ENCODE measurements at places on chromosomes 1 and 21.

GRCh38 chr1:35398739-35399138 is 130.2 kb downstream of the ZMYM4 start:
- DNase-seq: no peak

DNA sequence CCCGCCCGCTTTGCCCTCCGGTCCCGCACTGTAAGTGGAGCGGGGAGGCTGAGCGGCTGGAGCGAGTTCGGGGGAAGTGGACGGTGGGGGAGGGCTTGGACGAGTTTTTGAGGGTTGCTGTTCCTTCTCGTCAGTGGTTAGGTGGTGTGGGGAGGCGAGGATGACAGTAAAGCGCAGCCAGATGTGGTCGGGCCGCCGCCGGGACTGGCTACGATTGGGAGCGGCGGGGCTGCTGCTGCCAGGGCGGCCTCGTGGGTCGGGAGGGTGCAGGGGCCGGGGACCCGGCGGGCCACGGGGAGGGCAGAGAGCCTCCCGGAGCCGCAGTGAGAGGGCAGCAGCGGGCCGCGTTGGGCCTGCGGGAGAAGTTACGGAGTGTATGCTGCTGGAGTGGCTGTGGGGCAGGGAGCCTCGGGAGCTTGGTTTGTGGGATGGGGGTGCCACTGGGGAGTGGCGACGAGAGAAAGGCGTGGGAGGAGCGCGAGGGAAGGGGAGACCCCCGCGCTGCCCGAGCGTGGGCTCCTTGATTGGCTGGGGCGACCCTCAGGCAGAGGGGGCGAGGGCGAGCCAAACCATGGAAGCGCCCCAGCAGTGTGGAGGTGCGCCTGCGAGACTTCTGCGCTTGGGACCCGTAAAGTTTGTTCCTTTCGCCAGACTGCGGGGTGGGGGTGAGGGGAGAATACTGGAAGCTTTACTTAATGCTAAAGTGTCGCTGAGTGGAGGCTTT is 2.1 kb downstream of the ADGRL2 start:
- no peak for DNase-seq

DNA sequence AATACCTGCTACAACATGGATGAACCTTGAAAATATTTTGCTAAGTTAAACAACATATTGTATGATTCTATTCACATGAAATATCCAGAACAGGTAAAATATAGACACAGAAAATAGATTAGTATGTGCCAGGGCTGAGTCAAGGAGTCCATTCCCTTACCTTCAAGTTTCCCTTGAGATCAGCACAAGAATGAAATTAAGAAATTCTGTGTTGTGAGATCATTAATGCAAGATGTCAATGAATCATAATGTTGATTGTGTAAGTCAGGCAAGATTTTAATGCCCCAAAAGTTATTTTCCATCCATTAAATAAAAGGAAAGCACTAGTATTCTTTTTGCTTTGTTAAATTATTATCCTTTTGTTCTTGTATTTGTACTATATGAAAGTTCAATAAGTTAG is 139.4 kb downstream of the MRPL39 start:
- DNase-seq: no peak

- DNase-seq: no peak
These were observed 98.1 kb downstream of the VAV3 start for GRCh38 chr1:107866870-107867269.

DNA sequence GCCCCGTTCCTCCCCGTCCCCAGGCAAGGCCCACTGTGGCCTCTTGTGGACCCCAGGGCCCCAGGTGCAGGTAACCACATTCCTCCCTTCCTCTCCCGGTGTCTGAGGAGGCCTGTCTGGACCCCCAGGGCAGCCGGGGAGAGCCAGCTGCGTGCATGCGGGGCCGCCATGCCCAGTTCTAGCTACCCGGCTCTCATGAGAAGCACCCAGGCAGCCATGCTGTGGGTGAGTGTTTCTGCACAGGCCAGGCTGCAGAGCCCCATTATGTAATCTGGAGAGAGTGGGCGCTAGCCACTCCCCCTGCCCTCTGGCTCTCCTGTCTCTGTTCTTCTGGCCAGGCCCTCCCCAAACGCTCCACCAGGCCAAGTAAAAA is 18.4 kb upstream of the PLEKHG5 start:
- DNase-seq: no peak

DNA sequence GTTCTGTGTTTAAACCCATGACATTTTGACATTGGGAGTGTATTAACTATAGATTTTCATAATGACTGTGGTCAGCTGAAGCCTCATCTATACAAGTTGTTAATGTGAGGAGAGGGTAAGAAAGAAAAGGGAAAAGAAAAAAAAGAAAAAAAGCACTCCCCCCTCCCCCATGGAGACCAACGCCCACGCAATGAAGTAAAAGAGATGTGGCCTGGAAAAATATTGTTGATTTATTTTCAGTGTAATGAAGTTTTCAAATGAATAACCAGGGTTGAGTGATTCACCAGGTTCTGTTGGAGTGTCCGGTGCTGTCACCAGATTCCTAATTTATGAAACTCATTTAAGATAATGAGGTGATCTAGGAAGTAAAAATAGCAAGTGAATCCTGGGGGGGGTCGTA is 4.7 kb downstream of the RNF220 start:
- no peak for DNase-seq

- DNase-seq: no peak
These were observed 30.2 kb upstream of the CD1D start for GRCh38 chr1:158150523-158150922.

DNA sequence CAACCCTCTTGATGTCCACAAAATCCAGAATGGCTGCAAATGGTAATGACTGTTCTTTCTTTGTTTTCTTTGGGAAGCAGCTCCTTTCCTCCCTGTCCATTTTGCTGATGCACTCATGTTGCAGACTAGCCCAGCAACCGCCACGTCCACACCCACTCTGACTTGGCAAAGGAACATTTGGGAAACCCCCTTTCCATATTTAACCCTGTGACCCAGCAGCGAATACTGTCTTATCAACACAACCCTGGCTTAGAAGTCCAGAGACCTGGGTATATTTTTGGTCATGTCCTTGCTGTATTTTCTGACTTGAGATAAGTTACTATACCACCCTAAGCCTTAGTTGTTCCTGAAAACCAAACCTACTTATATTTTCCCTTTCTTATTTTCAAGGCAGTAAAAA is 18.1 kb upstream of the SHE start:
- no peak for DNase-seq

DNA sequence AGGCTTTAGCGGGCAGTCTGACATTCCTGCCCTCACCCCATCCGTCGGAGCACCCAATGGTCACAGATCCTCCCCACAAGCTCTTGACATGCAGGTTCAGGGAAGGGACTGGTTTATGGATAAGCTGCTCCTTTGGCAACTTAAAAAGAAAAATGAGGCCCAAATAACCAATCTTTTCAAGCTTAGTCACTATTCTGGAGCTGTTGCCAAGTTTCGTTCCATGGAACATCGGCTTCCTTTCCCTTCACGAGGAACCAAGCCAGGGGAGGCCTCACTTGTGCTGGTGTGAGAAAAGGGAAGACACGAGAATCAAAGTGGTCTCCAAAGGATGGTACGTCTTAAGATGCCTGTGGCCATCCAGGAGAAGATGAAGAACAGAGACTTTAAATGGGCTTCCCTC is 46.1 kb upstream of the LPAR3 start:
- no peak for DNase-seq

- DNase-seq: no peak
These were observed 14.1 kb downstream of the EPS15 start for GRCh38 chr1:51504806-51505525.

DNA sequence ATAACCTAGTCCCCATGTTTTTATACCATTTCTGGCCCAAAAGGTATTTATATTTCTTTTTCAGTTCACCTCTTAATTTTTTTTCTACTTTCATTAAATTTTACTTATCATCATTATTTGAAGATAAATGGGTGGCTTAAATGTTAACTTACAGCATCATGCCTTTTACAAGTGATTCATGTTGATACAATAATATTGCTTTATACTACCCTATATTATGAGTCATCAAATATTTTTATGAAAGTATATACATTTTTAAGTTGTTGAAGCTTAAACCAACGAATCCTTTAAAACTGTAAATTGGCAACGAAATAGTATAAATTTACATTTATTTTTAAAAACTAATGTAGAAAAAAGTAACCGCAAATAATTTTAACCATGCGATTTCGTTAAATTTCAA is 207.9 kb downstream of the DPYD start:
- no peak for DNase-seq

- DNase-seq: no peak
These were observed 4.9 kb downstream of the AHDC1 start for GRCh38 chr1:27598902-27599528.

- no peak for DNase-seq
These were observed 13.1 kb downstream of the MAP1LC3C start for GRCh38 chr1:241985787-241986186.

DNA sequence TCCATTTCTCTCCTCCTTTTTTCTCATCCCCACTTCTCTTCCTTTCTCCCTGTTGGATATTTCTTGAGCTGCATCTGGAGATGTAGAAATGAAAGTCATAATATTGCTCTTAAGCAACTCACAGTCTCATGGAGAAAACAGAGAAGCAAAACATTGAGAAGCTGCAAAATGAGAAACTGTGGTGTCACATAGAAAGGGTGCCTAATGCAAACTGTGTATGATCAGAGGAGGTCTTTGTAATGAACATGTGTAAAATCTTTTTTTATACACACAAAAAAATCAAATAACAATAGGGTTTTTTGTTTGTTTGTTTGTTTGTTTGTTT is 11.8 kb upstream of the SLAMF7 start:
- no peak for DNase-seq

- DNase-seq: no peak
These were observed 73.1 kb upstream of the GJB5 start for GRCh38 chr1:34681480-34682451.

DNA sequence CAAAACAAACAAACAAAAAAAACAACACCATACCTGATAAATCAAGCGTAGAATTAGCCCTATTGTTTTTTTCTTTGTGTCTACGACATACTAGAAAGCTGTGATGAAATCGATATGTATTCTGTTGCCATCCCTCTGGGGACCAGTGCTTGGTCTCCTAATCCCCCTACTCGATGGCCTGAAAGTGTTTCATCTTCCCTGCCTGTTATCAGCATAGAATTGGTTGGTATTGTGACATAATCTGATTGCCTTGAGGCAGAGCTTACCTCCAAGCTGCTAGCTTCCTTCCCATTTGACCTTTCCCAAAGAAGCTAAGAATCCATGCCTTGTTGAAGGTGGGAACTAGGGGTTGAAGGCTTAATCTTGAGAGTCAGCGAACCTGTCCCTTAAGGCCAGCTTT is 40.7 kb upstream of the PIGV start:
- no peak for DNase-seq

DNA sequence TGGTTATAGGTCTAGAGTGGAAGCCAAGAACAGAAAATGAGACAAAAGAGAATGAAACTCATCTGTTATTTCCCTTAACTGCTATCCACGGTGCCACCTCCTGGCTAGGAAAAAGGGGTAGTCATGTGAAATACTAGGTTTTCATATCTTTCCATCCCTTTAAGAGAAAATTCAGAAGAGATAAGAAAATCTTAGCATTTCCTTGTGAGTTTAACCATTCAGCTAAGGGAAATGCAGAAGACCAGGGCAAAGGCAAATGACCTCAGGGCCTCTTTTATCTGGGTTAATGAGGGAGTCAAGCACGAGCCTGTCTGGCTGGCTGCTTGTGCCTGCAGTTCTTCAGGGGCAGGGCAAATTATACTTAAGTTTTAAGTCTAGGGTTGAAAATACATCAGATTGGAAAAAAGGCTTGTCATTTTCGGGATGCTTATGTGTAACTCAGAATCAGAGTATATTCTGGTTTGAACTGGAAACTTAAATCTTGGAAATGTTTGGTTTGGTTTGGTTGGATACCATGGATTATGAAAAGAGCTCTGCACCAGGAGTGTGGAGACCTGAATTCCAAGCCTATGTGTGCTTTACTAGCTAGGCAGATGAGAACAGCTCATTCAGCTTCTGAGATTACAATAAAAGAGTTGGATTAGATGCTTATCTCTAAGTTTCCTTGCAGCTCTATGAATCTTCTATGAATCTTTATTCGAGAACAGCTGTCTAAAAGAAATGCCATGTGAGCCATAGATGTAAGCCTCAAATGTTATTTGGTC is 19.9 kb downstream of the NIBAN1 start:
- no peak for DNase-seq

DNA sequence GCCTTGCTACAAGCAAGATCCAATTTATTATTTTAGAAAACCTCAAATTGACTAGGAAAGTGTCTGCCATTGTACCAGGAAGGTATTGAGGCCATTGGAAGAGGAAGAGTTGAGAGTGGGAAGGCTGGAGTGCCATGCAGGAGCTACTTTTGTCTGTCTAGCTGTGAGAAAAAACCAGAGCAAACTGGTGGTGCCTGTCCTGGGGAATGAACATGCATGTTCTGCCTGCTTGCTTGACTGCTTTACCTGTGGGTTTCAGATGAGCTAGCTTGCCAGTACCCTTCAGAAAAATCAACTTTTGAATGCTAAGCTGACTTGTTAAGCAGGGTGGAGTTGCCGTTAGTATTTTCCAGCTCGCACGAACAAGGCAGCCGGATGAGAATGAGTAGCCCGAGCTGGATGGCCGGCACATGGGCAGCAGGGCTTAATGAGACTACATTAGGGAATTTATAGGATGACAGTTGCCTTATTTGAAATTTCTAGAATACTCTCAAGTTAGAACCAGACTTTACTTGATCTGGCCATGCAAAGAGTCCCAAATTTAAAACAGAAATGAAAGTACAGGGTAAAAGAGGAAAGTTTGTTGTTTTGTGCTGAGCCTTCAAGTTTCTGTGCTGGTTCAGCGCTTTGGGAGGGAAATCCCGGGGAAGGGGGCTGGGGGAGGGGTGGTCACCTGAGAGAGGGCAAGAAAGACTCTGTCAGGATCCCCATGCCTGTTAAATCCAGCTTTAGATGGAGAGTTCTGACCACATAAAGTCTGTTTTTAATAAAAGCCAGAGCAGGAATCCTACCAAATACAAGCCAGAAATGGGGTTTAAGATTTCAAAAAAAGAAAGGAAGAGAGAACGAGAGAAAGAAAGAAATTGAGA is 29.6 kb upstream of the C1orf105 start:
- no peak for DNase-seq

GRCh38 chr1:21468599-21468998 is 28.7 kb downstream of the NBPF3 start:
- DNase-seq: no peak

- no peak for DNase-seq
These were observed 54.3 kb upstream of the RAB3GAP2 start for GRCh38 chr1:220326578-220326977.

DNA sequence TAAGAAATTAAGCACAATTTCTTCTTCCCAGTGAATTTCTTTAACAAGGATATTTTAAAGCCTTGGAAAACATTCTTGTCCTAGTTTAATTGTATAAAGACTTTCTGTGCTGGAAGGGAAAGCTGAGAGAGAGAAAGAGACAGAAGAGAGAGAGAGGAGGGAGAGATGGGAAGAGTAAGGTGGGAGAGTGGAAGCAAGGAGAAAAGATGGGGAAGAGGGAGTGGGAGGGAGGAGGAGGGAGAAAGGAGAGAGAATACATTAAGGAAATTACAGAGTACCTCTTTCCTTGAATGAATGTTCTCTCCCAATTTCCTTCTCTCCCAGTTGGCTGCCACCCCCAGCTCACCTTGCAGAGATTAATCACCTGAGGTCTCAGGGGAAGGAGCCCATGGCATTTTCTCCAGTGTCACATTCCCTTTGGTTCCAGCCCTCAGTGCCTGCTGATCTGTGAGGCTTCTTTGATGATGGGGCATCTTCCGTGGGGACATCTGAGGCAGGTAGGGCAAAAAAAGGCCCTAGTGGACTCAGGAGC is 32.4 kb upstream of the KCNA10 start:
- no peak for DNase-seq

GRCh38 chr1:175182201-175182746 is 10.3 kb downstream of the KIAA0040 start:
- DNase-seq: no peak
